LHCN-M2 (cell line): ENCODE measurements at places on chromosomes 5 and 9.

GRCh38 chr9:85484235-85484634, 257.5 kb downstream of the AGTPBP1 start:
- DNase-seq, result no peak

DNA sequence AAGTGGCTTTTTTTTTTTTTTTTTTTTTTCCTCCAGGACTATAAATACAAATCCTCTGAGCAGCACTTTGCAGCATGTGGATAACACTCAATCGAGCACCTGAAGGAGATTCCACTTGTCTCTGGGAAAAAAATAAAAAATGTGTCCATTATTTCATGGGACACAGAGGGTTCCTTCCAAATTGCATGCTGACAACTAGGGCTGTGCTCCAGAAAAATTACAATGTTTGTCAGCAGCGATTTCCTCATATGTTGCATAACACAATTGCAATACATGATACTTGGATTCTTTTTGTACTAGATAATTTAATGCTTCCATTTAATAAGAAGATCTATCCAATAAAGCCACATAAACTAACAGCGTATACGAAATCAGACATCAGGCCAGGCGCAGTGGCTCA, 84.4 kb downstream of the CDH18 start:
- DNase-seq, result no peak

- DNase-seq, result no peak
These were observed 8.1 kb downstream of the CATSPER3 start for GRCh38 chr5:134975843-134976242.

GRCh38 chr9:77212801-77213200, 35.5 kb downstream of the VPS13A start:
- no peak for DNase-seq

DNA sequence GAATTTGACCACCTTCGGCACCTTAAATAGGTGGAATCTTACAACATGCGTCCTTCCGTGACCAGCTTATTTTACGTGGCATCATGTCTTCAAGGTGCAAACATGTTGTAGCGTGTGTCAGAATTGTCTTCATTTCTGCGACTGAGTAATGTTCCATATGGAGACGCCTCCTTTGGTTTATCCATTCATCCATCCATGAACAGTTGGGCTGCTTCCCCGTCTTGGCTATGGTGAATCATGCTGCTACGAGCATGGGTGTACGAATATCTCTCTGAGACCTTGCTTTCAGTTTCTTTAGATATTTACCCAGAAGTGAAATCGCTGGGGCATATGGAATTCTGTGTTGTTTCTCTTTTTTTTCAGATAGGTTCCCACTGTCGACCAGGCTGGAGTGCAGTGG, 391.9 kb upstream of the IRX2 start:
- DNase-seq, result no peak

DNA sequence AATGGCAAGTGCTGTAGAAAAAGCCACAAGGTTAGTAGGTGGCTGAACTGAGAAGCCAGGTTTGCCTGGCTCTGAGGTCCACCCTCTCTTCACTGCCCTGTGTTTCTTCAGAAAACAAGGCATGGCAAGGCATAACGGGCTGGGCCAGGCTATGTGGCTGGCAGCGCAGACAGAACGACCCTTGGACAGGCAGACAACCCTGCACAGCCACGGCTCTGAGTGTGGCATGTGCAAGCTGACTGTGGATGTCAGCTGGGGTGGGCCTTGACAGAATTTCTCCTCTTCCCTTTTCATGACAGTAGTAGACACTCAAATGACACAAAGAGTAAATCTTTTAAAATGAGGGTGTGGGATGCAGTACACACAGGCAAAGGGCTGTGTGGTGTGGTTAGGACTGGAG, 81.7 kb downstream of the MACROH2A1 start:
- DNase-seq, result no peak

- peak; percentile 5 for DNase-seq
These were observed 29.3 kb upstream of the OBP2B start for GRCh38 chr9:133238272-133238850.

GRCh38 chr5:170885809-170886208, 24.0 kb downstream of the RANBP17 start:
- no peak for DNase-seq

DNA sequence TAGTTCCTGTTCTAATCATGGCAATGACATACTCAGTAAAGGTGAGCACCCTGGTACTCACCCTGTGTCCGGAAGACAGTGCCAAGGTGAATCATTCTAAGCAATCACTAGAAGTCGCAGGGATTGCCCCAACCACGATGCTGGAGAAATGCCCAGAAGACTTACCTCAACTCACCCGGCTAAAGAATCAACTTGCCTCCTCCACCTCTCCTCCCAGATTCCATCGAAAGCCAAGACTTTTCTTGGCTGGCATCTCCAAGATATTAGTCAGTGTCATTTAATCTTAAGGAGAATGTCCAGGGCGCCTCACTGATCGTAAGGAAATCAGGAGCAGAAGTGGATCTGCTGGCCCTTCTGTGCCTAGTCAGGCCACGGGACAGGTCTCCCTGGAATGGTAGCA, 204.9 kb downstream of the ERCC6L2 start:
- no peak for DNase-seq

DNA sequence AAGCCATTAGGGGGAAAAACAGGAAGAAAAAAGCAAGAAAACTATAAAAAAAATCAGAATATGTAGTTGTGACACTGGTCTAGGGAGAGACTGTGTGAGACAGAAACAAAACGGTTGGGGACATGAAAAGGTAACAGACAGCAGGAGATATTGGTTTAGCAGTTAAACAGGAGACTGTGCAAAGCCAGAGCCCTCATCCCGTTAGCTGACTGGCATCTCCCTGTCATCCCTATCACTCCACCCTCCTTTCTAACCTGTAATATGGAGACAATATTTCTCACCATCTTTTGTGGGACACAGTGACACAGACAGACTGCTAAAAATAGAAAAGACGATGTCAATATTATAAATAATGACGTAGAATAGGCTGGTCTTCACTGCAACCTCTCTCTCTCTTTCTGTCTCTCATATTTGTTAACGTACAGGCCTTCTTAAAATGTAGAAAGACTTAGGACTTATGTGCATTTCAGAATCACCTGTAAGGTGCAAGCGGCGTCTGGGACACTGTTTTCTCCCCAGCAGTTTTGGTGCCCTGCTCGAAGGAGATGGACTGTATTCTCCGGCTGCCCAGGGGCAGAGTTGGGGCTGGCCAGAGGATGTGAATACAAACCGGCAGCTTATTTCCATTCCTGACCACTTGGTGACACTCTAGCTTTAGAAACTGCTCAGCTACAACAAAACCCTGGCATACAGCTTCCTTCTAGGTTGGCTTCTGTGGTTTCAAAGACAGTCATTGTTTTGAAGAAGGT, 190.6 kb downstream of the MAT2B start:
- DNase-seq, result peak; percentile 46

DNA sequence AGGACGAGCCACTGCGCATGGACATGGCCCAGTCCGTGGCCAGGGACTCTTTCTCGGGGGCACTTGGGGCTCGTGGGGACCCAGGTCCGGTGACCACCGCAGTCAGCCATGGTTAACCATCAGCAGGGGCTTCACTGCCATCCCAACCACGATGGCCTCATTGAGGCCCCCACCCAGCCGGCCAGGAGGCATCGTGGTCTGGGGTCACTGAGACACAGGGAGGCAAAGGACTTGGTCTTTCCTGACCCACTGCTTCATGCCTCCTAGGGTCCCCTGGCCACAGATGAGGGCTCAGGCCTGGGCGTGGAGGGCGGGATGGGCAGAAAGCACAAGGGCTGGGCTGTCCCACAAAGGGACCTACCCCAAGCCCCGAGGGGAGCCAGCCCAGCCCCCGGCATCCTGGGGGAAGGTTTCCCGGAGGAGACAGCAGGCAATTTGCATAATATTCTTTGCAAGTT, 6.6 kb downstream of the NACC2 start:
- no peak for DNase-seq

DNA sequence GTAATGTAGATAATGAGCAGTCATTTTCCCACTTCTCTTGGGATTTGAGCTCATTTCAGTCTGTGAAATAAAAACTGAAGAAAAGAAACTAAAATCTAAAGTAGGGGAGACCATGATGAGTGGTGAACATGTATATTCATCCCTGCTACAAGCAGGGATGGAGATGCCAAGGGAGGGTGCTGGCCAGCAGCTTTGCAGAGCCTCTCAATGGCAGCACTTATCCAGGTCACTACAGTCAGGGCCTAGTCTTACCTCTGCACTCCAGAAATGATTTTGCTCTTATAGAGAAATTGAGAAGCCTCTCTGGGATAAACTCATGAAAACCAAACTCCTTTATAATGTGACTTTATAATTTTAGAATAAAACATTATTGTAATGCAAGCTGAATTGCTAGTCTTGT, 317.6 kb downstream of the FBXL17 start:
- DNase-seq, result no peak

DNA sequence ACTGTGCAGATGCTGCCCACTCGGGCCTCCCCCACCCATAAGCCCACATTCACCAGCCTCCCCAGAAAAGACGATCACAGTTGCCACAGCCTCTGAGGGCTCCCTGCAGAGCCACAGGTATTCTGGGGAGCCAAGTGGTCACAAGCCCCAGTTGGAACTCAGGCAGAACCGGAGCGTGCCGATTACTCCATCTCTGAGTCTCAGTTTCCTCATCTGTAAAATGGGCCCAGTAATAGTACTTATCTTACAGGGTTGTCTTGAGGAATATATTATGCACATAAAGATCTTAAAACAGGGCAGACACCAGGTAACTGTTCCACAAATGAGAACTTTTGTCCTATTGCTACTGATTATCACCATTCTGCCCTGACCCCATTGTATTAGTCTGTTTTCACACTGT, 57.7 kb upstream of the FUBP3 start:
- no peak for DNase-seq

- DNase-seq, result peak; percentile 60
These were observed 91.5 kb upstream of the NFIL3 start for GRCh38 chr9:91515074-91515687.

DNA sequence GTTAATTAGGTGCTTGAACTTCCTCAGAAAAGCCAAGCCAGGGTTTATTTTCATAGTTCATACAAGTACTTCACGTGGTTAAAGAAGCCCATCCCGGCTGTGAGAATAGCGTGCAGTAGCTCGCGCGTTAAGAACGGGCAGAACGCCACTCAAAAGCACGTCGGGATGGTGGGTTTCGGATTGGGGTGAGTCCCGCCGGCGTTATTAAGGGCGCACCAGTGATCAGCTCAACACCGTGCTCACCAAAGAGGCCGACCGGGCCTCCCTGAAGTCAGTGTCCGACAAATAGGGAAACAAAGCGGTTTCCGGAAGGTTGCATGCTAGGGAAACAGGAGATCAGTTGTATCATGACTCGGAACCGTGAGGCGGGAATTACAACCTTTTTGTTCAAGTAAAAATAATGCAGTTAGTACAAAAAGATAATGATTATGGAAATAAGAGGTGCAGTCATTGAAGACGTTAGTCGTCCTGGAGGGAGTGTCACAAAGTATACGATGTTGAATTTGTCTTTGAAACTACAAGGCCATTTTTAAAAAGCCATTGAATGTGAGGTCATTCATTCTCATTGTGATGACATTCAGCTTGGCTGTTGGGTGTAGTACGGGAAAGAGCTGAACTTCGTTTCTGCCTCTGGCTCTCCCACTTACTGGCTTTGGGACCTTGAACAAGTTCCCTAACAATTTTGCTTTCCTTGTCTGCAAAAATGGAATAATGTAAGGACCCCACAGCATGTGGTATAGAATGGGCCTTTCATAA, 992 bp downstream of the SETD9 start:
- no peak for DNase-seq

- no peak for DNase-seq
These were observed 269.4 kb downstream of the CWC27 start for GRCh38 chr5:65037831-65038815.

DNA sequence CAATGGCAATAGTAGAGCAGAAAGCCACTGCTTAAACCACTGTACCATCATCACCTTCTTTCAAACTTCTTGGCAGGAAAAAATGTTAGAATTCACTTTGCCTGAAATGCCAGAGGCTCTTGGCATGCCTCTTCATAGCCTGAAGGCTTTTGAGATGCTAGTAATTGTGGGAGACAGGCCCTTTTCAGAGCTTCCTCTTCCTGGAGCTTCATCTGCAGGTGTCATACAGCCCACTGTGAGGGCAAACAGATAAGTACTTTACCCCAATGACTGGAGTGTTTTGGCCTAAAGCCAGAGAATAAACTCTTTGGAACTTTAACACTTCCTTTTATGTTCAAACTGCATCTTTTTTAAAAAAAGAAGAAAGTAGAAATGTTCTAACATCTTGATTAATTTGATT, 81.3 kb upstream of the TMEM171 start:
- DNase-seq, result no peak
